Fibroblast of skin of back (primary cell): ENCODE measurements at places on chromosomes 2 and 18.

GRCh38 chr18:77344786-77345500 is 95.3 kb downstream of the GALR1 start:
- DNase-seq: no peak

DNA sequence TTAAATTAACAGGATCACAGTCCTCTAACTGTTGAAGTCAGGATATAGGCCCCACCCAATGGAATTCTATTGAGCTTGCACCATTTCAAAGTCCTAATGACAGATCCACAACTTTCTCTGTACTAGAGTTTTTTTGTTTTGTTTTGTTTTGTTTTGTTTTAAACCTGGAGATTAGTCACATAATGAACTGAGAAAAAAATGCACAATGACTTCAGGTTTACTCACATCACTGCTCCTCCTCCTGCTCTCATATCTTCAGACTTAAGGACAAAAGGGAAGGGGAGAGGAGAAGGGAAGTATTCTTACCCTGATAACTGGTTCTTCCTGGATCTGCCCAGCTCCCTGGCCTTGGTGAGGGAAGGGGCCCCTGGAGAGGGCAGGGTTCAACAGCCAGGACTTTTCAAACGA is 208.2 kb upstream of the EPHA4 start:
- DNase-seq: no peak

GRCh38 chr2:152440049-152440448 is 105.1 kb downstream of the FMNL2 start:
- DNase-seq: no peak

- DNase-seq: no peak
These were observed 40.7 kb downstream of the RALB start for GRCh38 chr2:120293096-120294007.

- no peak for DNase-seq
These were observed 48.6 kb downstream of the LINC00305 start for GRCh38 chr18:64100116-64100922.

DNA sequence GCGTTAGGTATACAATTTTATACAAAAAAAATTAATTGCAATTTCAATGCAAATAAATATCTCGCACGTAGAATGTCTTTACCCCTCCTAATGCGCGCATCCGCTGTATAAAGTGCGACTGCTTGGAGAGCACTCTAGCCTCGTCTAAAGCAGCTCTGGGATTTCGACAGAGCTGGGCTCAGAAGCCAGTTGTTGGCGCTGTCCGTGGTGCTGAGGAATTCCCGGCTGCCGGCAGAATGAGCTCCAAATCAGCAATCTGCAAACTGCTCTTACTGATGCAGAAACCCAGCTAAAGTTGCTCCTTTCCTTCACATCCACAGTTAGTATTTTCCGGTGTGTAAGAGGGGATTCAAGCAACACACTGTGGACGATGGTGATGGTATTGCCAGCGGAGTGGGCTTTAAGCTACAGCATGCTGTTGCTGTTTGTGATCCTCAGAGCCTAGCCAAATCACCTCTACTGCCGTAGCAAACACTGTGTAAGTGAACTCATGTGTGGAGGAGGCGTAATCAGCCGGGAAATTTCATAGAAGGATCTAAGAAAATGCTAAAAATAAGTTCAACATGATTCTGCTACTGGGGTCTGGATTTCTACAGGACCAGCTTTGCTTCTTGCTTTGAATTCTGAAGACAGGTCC is at the start of gene VWC2L:
TSS of gene VWC2L (plus strand) at position 137 of the 637 bp plus-strand sequence. CDS start 3,140 bp downstream, outside the sequence.
- DNase-seq: peak; percentile 66

GRCh38 chr18:41745166-41746049 is 209.6 kb upstream of the PIK3C3 start:
- DNase-seq: peak; percentile 30

DNA sequence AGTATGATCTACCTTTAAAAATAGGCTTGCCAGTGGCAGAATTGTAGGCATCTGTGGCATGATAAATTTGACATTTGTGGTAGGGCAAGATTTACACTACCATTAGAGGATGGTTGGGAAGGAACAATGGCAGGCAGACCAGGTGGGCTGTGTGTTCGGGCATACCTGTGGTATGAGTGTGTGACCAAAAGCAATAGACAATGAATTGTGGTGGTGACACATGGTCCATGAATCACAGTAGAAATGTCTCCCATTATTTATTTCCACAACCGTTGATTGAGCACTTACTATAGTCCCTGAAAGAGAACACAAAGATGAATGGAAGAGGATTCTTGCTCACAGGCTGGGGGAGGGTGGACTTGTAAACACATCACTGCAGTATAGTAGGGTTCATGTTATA is 29.9 kb upstream of the RUFY4 start:
- peak; percentile 38 for DNase-seq

- DNase-seq: peak; percentile 76
These were observed 132.2 kb downstream of the DOCK10 start for GRCh38 chr2:224909885-224910573.

DNA sequence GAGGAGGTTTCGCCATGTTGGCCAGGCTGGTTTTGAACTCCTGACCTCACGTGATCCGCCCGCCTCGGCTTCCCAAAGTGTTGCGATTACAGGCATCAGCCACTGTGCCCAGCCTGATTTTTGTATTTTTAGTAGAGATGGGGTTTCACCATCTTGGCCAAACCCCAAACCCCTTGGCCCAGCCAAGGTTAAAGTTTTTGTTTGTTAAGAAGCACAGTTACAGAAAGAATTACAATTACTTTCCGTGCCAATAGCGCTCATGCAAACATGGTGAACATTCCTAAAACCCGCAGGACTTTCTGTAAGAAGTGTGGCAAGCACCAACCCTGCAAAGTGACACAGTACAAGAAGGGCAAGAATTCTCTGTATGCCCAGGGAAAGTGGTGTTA is 26.1 kb downstream of the ITSN2 start:
- peak; percentile 32 for DNase-seq

- no peak for DNase-seq
These were observed 341.2 kb downstream of the RAD51AP2 start for GRCh38 chr2:17177088-17177487.

DNA sequence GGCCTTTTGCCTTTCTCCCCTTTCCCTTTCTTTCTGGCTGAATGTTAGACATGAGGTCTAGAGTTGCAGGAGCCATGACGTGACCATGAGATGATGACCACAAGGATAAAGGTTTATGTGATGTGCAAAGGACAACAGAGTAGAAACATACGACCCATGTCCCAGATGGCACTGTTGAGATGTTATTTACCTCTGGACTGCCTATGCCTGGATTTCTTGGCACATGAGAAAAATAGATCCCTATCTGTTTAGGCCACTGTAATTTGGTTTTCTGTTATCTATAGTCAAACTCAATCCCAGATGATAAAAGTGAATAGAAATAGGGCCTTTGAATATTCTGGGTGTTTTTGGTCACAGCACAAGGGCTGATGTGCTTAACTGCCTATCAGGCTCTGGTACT is 58.8 kb downstream of the GDF7 start:
- DNase-seq: no peak

- DNase-seq: no peak
These were observed 79.3 kb downstream of the NABP1 start for GRCh38 chr2:191757208-191757607.

- DNase-seq: no peak
These were observed 125.2 kb upstream of the COPS8 start for GRCh38 chr2:236960531-236960930.

DNA sequence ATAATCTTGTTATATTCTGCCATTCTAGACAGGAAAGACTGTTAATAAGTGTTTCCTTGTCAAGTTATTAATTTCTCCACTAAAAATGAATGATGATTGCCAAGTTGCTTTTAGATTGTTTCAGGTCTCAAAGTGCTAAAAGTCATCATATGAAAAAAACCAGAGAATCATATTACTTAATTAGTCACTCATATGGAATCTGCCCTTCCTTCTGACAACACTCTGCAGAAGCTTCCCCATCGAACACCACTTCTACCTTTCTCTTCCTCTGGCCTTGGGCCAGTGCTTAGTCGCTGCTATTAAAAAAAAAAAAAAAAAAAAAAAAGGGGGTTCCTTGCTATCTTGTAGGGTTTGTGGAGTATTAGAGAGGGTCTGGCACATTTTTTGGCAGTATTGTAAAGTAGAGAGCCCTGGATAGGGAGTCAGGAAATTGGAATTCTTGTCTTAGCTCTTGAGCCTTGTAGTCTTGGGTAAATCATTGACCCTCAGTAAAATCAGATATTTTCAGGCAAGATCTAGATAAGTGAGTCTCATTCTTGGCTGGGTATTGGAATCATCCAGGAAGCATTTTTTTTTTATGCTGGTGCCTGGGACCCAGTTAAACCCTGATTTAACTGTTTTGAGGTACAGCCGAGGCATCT is 141.7 kb upstream of the CCDC68 start:
- peak; percentile 69 for DNase-seq

GRCh38 chr2:225667445-225667844 is 267.9 kb downstream of the NYAP2 start:
- peak; percentile 11 for DNase-seq

GRCh38 chr2:67322353-67323001 is 74.7 kb upstream of the ETAA1 start:
- peak; percentile 47 for DNase-seq

DNA sequence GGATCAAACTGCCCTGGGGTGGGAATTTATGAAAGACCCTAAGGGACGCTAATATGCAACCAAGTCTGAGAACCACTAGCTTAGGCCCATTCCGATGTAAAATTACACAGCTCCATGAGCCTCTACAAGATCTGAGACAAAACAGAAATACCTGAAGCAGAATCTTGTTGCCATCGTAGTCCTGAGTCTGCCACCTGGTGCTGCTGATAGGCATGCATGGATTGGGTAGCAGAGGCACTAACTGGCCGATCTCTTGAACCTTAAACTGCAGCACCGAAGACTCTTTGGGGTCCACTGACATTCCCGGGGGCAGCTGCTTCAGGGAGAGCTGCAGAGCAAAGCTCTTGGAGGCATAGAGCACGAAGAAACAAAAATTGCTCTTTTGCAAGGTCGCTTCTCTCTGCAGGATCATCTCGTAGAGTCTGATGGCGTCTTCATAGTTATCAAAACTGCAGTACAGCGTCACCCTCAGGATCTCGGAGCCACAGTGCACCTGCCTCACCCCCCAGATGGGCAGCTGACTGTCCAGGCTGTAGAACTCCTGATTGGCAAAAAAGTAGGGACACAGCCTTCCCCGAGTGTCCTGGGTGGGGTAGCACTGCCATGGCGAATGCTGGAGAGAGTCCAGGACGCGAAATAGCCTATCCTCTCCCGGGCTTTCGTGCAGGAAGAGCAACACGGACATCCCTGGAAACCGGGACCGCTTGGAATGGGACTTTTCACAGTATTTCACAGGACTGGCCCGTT is 848 bp downstream of the FAM124B start:
- DNase-seq: no peak

GRCh38 chr2:231411831-231412617 is 16.5 kb downstream of the B3GNT7 start:
- DNase-seq: peak; percentile 83

DNA sequence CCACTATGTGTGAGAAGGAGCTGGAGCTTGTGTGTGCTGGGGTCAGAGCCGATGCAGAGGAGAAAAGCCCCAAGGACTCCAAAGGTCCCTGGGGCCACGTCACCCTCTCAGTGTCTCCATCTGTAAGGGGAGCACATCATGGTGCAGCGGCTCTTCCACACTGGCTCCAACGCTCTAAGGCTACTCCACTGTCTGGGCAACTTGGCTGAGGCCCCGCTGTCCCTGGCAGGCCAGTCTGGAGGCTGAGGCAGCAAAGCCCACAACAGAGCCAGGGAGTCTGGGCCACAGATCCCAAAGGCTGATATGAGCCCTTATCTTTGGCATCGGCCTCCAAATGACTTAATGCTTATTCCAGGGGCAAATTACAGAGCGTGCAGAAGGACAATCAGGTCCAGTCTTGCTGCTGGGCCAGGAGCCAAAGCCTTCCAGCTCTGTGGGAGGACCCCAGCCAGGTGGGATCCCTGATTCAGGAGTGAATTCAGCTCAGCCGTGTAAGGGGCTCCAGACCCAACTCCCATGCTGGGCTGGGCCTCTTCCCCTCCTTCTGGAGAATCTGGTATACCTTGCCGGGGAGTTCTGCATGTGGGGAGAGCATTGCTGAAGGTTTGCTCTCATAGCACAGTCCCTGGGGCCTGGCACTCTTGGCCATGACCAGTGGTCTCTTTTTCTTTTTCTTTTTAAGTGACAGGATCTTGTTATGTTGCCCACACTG is 1.8 kb upstream of the DUSP2 start:
- DNase-seq: no peak

GRCh38 chr18:3472681-3473544 is 22.9 kb downstream of the TGIF1 start:
- DNase-seq: no peak

DNA sequence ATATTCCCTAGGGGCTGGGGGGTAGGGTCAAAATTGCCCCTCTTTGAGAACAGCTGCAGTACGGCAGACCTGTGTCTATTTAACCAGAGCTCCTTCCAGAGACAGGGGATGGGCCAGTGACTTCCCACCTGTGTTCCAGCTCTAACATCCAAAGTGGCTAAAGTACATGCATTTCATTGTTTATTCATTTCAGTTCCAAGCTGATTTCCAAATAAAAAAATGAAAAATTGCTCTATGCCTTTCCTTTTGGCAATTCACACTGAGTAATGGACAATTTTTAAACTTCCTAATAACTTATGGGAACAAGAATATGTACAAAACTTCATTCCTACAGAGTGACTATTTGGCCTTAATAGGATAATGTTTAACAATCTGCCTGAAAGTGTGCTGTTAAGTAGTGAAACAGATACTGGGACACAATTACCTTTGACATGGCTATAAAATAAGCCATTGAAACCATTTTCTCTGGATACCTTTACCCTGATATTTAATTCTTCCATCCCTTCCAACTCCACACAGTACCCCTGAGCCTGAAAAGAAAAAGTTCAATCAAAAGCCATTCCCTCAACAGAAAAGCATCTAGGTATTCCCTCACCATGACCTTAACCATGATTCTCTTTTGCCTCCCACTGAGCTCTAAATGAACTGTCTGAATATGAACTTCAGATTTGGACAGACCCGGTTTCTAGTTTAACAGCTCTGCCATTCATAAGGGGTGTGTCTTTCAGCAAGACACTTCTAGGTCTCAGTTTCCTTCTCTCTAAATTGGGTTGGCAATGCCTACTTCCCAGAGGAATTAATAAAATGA is 73.1 kb downstream of the RDH14 start:
- DNase-seq: no peak

DNA sequence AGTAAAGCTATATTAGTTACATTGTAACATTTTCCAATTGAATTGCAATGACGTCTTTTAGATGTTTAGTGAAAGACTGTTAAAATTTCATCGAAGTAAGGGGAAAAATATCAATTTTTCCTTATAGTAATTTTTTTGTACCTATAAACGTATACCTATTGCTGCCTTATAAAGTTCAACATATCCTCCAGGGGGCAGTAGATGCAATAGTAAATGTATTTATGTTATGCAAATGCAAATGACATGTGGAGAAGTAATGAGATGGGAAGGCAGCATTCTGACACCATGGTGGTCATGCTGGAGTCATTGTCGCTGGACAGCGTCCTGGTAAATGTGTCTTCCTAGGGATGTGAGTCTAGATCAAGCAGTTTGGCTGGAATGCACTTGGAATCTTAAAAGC is 38.7 kb downstream of the MSTN start:
- DNase-seq: peak; percentile 57

GRCh38 chr2:160910681-160911080 is 249.5 kb upstream of the TANK start:
- DNase-seq: peak; percentile 79
